ENCODE measurements at places on chromosomes 12 and 14. TPM values are rescaled to one million over a fixed set of nuclear protein-coding genes. Genes with fewer than 3 reads are reported as not detected.

The PPM1H gene
- total RNA-seq: 20.3 TPM

The TOMM20L gene
- not detected for total RNA-seq

The PTGER2 gene
- 0.46 TPM for total RNA-seq

The CLEC9A gene
- total RNA-seq: not detected

- DNase-seq: no peak
Measured at GRCh38 chr12:68261896-68262295, 8.5 kb upstream of the IL22 start.

DNA sequence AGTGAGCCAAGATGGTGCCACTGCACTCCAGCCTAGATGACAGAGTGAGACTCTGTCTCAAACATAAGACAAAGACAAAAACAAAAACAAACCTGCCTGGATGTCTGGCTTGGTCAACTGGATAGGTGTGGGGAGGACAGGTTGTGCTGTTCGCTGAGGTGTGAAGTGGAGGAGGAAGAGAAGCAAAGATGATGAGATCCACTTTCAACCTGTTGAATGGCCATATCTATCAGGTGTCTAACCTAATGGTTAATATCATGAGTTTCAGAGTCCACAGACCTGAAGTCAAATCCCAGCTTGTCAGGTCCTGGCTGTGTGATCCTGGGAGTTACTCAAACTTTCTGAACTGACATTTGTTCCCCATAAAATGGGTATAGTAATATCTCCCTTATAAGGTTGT lies 9.7 kb upstream of the CCDC177 start:
- no peak for DNase-seq

DNA sequence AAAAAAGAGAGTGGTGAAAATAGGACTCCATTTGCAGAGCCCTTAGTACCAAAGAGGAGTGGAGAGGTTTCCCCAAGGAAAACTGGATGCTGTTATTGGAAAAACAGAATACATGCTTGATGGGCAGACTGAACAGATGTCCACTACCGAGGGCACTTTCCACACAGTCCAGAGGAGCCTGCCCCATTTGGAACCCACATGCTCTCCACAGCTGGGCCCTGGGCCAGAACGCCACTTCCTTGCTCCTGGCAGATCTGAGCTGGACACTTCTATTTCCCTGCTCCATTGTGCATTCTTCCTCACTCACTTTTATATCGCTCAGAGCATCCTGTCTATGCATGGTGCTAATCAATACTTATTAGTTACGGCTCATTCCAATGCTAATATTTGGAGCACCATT lies 249.9 kb downstream of the SLC15A4 start:
- no peak for DNase-seq

DNA sequence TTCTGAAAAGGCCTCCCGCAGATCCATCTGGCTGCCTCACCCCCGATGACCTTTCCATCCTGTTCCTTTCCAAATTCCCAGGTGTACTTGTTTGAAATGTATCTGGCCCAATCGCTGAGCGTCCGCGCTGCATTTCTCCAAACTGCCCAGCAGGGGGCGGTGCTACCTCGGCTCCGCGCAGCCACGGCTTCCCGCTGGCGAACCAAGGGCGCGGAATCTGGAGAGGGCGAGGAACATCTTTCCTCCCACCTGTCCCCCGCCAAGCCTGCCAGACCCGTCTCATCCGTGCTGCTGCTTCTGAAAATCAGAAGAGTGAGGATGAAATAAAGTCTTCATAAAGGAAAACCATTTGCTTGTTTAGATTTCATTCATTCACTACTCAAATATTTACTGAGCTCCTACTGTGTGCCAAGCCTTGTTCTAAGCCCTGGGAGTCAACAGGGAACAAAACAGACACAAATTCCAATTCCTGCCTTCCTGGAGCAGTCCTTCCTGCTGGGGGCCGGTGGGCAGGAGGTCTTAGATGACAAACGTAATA lies 16.8 kb upstream of the MYL2 start:
- no peak for DNase-seq

GRCh38 chr14:105068818-105069217 lies 3.6 kb upstream of the GPR132 start:
- no peak for DNase-seq

DNA sequence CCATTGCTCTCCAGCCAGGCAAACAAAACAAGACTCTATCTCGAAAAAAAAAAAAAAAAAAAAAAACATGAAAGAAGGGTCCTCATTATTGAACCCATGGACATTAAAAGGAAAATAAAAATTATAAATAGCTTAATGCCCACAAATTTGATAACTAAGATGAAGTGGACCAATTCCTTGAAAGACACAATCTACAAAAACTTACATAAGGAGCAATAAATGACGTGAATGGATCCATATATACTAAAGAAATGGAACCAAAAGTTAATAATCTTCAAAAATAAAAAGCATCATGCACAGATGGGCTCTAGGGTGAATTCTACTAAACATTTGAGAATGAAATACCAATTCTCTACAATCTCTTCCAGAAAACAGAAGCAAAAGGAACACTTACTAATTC lies 47.7 kb upstream of the AP4S1 start:
- DNase-seq: no peak

DNA sequence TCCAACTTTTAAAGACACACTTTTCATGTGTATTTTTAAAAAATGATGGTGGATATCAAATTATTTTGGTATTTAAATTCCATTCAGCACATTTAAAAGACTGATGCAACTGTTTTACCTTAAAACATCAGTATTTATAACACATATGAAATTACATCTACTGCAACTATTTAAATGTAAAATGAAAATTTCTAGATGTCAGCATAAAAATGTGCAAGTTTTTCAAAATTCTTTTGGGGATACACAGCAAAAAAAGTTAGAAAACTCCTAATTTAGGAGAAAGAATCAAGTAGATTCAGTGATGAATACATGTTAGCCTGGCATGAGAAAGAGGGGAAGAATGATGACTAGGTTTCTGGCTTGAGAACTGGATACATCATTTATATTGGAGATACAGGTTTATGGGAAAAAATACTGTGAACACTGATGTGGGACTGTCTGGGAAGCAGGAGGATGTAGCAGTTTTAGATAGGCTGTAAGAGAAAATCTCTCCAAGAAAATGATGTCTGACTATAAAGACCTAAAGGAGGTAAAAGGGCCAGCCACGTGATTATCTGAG lies 9.2 kb downstream of the SOS2 start:
- DNase-seq: no peak

DNA sequence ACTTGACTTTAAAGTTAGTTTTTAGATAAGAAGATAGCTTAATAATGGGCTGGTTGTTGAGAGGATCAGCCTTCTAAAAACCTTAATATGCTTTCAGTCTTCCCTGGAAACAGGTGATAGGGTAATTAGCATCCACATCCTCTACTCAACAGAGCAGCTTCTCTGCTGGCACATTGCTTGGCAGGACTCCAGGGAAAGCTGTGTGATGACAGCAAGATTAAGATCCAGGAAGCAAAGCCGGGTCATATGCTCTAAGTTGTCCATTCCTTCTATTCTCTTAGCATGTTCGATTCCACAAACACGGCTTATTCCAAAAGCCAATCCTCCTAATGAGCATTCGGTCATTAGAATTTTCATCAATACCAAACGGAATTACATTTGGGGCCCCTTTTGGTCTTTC lies 87.0 kb downstream of the HMGA2 start:
- no peak for DNase-seq

GRCh38 chr12:76299536-76300296 lies 48.5 kb downstream of the BBS10 start:
- DNase-seq: no peak

DNA sequence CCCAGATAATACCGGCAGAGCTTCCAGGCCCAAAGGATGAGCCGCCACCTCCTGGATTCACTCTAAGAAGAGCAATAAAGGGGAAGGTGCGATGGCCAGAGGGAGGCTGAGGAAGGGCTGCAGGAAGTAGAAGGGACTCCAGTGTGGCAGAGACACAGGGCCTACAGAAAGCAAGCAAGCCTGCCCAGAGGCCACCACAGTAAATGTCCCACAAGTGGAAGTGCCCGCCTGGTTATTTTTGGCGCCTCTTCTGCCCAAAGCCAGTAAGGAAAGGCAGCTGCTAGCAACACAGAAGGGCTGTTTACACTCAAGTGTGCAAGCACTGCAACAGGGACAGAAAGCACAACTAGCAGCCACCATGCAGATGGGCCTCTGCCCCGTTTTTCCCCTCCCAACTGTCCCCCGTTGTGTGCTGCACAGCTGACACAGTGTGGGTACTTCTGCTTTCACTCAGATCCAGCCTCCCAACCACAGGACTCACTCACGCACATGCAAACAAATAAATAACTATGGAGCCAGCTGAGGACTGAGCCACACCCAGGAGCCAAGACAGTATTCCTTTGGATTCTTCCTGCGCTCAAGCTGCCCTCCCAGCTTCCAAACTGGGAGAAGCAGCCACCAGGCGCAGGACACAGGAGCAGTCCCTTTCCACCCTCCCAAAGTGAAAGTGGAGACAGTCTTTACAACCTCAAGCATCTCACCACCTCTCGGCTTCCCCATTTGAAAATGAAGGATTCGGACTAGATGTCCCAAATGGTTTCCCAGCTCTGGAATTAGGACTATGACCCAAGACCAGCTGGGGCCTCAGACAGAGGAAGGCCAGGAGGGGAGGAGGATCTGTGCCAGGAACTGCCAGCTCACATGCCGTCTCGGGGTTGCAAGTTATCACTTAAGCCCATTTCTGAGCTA lies 40.0 kb upstream of the PNMA1 start:
- DNase-seq: no peak

DNA sequence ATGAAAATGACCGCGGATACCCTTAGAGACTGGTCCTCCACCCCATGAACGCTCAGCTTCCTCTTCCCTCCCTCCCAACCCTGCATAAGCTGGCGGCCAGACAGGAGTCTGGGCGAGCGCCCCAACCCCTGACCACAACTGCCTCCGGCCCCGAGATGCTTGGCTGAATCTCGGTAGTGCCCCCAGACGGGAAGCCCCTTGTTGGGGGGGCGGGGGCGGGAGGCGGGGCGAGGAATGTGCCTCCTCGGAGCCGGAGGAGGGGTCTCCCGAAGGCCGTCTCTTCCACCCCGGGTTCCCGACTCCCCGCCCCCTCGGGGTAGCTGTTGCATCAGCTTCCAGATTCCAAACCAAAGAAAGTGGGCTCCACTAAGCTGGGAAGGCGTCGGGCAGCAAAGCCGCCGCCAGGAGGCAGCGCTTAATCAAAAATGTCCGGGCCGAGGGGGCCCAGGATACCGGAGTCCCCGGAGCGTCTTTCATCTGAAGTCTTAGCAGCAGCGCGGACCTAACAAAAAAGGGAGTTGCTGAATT lies 7.1 kb upstream of the MRPL52 start:
- DNase-seq: no peak

- no peak for DNase-seq
Measured at GRCh38 chr12:57169969-57170368, 22.6 kb upstream of the LRP1-AS start.

- no peak for DNase-seq
Measured at GRCh38 chr12:74152370-74152769, 385.3 kb upstream of the ATXN7L3B start.

DNA sequence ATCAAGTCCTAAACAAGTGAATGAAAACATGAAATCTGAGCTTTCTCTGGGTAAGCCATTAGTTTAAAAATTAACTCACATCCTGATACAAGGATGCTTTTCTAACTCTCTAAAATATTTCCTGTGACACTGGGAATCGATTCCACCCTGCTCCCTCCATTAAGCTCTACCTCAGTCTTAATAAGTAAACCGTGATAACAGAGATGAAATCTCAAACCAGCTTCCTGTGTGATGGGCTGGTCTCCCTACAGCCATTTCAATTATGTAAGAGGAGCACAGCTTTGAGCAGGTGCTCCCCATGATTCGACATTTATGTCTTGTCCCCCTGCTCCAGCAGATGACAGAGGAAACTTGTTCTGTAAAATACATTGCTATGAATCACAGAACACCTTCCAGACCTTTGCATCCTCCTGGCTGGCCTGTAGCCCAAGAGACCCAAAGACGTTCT lies 59.0 kb downstream of the GAS2L3 start:
- no peak for DNase-seq

- DNase-seq: no peak
Measured at GRCh38 chr12:90287585-90287984, 578.9 kb upstream of the ATP2B1 start.

DNA sequence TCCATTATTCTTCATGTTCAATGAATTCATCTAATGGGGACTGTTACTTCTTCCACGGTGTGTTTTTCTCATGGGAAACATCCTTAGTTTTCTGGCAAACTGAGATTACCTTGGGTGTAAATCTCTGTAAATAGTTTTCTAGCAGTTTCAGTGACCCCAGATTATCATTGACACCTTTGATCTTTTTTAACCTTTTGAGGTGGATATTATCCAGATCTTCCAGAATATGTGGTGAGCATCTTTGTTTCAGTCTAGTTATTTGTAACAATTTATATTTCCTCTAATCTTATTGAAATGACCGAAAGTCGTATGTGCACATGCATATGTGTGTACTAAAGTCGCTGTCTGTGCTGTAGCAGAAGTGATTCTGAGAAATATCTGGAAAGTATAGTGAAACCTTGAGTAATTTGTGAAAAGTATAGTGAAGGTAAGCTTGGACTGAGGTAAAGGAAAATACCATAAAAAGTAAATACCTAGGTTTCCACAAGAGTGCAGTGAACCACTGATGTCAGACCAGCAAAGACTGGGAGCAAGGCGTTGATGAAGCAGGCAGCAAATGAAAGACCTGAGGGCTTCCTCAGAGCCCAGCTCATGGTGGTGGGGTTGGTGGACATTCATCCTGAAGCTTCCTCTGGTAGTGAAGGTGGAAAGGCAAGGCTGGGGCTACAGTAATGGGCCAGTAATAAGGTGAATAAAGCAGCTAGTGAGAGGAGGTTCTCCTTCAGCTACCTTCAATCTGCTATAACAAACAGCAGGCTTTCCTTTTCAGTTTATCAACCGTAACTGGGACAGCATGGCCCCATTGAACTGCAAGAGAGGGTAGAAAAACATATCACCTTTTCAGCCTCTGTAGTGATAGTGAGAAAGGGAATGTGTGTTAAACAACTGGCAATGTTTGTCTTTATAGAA lies 480.2 kb upstream of the FBXO33 start:
- DNase-seq: no peak

- DNase-seq: no peak
Measured at GRCh38 chr12:67451206-67451605, 182.0 kb downstream of the CAND1 start.

DNA sequence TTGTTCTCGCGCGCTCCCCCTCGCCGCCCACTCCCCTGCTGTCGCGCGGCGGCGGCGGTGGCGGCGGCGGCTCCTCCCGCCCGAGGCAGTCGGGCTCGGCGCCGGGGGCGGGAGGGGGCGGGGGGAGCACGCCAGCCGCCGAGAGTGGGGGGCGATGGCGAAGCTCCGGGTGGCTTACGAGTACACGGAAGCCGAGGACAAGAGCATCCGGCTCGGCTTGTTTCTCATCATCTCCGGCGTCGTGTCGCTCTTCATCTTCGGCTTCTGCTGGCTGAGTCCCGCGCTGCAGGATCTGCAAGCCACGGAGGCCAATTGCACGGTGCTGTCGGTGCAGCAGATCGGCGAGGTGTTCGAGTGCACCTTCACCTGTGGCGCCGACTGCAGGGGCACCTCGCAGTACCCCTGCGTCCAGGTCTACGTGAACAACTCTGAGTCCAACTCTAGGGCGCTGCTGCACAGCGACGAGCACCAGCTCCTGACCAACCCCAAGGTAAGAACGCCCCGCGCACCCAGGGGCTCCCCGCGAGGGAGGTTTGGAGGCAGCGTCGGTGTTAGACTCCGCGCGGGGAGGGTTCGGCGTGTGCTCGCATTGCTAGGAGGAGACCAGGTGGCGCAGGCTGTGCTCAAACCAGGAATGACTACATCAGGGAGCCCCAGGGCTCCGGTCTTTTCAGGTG lies 629 bp downstream of the KCNMB4 start:
- no peak for DNase-seq

Data from kidney epithelial cell (primary cell).